CD4-positive, alpha-beta T cell treated with Interleukin-15 for 1 hour (primary cell): ENCODE measurements at places on chromosomes 12 and 14.

DNA sequence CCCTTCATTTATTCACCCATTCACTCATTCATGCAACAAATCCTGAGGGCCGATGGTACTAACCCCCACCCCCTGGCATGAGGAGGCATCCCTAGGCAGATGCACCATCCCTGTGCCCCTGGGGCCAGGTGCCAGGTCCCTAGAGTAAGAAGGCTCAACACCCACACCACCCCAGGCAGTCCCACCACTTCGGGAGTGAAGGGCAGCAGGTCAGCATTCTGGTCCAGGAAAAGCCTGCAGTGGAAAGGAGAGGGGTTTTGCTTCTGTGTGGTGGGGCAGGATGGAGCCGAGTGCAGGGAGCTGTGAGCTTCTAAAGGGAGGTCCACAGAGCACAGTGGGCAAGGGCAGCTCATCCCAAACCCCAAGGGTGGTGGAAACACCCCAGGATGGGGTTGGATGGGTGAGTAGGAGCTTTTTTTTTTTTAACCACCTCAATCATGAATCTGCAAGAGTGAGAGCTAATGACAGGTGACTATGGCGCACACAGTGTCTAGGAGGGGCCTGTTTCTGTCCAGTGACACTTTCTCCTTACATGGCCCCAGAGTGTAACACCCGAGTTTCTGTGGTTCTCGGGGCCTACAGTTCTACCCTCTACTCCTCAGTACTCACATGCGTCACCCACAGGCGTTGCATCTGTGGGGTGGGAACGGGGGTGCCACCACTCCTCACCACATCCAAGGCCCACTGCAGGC is 414.3 kb downstream of the TMEM121 start:
- DNase-seq, result no peak

DNA sequence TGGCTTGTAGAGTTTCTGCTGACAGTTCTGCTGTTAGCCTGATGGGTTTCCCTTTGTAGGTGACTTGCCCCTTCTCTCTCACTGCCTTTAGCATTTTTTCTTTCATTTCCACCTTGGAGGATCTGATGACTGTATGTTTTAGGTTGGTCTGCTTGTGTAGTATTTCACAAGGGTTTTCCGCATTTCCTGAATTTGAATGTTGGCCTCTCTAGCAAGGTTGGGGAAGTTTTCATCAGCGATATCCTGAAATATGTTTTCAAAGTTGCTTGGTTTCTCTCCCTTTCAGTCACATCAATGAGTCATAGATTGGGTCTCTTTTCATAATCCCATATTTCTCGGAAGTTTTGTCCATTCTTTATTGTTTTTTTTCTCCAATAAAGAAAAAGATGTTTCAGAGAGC is 11.4 kb downstream of the NOPCHAP1 start:
- no peak for DNase-seq

DNA sequence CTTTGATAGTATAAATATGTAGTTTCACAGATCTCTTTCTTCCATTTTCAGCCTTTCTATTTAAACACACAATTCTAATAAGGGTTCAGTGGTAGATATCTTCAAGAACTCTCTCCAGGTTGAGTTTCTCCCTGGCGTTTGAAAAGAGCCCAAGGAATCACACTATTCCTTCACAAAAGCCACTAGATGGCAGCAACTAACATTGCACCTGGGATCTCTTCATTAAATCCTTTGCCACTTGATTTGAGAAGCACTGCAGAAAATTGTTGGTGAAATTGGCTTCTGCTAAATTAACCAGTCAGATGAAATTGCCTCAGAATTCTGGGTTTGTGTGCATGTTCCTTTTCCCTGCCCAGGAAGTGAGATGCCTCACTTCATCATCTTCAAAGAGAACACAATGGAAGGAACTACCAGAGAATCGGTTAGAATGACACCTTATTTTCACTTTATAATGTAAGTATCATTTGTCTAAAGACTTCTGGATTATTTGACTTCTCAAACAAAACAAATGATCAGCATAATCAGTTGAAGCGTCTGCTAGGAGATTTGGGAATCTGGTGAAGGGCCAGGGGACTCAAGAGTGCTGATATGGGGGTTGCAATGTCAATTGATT is 6.8 kb downstream of the CCDC198 start:
- no peak for DNase-seq

DNA sequence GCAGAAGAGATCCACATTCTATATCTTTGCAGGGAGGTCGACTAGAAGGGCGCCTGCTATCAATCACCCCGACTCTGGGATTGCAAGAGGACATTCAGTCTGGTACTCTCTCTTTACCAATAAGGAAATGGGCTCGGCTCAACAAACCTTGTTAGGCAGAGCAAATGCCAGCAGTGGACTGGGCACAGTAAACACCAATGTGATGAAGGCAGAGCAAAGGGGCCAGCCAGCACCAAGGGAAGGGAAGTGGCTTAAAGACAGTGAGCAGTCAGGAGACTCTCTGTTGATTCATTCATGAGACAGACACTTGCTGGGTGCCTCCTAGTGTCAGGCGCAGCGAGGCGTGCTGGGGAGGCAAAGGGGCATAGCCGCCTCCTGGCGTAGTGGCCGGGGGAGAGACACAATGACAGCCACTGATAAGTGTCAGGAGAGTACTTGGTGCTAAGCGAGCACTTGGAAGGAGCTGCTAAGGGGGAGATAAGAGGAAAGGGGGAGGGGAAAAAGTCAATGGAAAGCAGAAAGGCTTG is 34.1 kb downstream of the TMCC3 start:
- no peak for DNase-seq

GRCh38 chr12:116577154-116577561 is 18.0 kb downstream of the MAP1LC3B2 start:
- no peak for DNase-seq

GRCh38 chr14:22417914-22418313 is 171.1 kb downstream of the DAD1 start:
- no peak for DNase-seq

- DNase-seq, result no peak
Observed at GRCh38 chr12:39692258-39692853, 72.8 kb upstream of the ABCD2 start.

- no peak for DNase-seq
Observed at GRCh38 chr12:1170411-1170810, 179.4 kb downstream of the ERC1 start.

- no peak for DNase-seq
Observed at GRCh38 chr14:20427231-20428009, 8.5 kb downstream of the KLHL33 start.

GRCh38 chr12:52323416-52324152 is 2.4 kb upstream of the KRT83 start:
- no peak for DNase-seq

DNA sequence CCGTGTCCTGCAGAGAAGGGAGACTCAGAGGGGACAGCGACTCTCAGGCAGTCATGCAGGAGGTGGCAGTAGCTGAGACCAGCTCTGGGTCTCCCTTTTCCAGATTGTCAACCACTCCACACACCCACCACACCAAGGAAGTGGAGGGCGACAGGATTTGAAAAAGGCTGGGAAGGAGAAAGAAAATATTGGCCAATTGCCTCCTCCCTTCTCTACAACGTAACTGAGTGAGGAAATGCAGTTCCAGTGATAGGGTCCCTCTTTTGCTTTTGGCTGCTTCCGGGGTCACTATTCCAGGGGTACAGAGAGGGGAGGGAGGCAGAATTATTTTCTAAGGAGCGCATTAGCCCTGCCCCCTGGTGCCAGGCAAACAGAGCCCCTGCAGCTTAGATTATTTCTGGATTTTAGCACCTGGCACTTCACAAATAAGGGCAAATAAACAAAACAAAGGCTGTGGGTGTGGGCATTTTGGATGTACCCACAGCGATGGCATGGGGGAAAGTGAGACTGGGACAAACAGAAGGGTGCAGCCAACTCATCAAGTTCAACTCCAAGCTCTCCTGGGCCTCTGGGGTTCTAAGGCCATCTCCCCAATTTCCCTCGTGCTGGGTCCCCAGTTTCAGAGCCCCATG is 20.4 kb downstream of the ASB2 start:
- no peak for DNase-seq

GRCh38 chr12:50555471-50555885 is 50.7 kb downstream of the DIP2B start:
- no peak for DNase-seq

GRCh38 chr14:56494167-56494566 is 85.4 kb upstream of the TMEM260 start:
- no peak for DNase-seq

DNA sequence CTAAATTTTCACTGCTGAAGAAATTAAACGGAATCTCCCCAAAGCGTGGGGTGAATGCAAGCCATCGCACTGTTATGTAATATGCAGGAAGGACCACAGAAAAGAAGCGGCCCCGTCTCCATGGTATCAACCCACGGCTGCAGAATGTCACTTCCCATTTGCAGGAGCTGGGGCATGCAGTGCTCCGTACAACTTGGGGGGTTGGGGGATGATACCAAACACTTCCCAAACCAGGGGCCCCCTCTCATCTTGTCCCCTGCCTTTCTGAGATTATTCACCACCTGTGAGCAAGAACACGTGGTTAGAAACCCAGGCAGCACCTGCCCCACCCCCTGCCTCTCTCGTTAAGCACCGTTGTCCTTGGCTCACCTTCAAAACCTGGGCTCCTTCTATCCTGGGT is 505.1 kb upstream of the TMEM132C start:
- no peak for DNase-seq

- DNase-seq, result no peak
Observed at GRCh38 chr12:54657105-54657607, 9.0 kb upstream of the DCD start.

DNA sequence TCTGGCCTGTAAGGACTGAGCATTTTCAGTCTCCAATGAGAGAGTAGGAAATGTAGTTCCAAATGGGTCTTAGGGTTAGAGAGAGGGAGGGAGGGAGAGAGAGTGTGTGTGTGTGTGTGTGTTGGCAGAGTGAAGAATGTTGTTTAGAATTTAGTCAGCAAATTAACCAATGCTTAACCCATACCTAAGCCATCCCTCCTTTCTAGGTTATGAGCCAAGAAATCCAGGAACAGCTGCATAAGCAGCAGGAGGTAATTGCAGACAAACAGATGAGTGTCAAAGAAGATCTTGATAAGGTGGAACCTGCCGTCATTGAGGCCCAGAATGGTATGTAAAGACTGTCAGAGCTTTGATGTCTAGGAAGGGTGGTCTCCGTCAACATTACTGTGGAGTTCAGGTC is 56.9 kb downstream of the HSP90AA1 start:
- DNase-seq, result no peak

DNA sequence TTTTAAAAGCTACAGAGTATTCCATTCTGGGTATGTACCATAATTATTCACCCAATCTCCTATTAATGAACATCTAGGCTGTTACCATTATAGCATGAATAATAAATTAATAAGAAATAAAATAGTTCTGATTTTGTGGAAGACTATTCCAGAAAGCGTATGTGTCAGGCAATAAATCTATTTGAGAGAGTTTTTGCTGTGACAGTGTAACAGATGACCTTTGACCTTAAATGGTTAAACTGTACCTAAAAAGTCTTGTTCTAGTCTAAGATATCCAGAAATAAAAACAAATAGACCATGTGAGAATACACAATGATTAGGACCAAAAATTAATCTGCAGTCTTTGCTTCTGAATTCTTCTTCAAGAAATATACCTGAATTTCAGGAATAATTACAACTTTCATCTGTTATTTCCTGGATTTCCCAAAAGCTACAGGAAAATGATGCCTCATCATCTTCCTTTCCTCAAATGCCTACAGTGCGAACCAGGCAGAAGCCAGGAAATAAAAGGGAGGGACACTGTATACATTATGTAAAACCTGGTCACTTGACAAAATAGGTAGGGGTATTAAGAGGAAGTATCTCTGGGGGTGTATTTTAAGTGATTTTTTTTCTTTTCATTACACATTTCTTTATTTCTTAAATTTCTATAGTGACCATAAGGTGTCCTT is 7.3 kb downstream of the TM7SF3 start:
- DNase-seq, result no peak

DNA sequence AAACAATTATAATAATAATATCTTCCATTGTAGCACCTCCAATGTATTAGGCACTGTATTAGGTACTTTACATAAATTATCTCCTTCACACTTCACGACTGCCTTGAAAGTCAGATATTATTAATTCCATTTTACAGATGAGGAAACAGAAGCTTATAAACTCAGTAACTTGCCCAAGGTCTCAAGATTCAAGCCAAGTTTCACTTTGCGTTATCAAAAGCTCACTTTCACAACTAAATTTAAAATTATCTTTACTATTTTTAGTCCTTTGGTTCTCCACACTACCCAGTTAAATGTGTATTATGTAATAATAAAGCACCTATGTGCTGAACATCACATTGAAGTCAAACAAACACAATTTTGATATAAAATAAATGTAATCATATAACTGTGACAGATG is 55.8 kb downstream of the NUMB start:
- no peak for DNase-seq

GRCh38 chr12:94677778-94678177 is 27.4 kb upstream of the TMCC3 start:
- DNase-seq, result no peak

DNA sequence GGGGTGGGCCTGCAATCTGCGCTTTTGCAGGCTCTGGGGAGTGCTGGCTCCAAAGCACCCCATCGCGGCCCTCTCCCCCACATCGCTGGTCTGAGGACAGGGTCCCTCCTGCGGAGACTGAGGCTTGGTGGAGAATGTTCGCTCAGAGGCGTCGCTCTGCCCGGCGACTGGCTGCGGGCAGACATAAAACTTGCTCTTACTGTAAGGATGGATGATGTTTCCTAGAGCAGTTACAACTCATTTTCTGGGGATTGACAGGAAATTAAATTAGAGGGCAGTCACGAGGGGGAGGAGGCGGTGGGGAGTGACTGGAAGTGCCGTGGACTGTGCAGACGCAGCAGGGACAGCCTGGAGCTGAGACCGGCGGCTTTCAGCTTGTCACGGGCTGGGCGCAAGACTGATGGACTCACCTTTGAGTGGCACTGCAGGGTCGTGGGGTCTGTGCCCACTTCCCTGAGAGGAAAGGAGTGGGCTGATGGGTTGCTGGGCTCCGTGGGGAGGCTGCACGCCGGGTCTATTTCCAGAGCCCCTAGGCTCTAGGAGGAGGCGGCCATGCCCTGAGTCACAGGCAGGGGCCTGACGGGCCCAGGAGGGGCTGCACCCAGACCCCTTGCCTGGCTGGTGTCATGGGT is 32.8 kb downstream of the NOC4L start:
- no peak for DNase-seq

GRCh38 chr14:34913619-34914018 is 38.5 kb upstream of the BAZ1A start:
- DNase-seq, result no peak

DNA sequence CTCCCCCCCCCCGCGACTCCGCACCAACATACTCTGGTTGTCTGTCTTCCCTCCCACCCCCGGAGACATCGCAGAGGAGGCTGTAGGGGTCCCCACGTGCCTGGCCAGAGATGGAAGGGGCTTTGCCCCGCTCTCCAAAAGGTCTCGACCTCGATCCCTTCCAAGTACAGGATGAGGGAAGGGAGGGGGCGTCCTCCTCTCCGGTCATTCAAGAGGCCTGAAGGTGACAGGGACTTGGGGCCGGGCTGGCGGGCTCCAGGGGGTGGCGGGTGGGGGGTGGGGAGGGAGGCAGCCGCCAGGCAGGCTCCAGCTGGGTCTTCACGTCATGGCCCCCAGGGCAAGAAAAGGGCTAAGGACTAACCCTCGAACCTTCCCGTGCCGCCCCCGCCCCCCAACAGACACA is 15.1 kb downstream of the TBX3 start:
- no peak for DNase-seq

GRCh38 chr14:103696466-103697071 is 18.7 kb downstream of the XRCC3 start:
- DNase-seq, result no peak
